ENCODE measurements at places on chromosomes 5 and 9.

DNA sequence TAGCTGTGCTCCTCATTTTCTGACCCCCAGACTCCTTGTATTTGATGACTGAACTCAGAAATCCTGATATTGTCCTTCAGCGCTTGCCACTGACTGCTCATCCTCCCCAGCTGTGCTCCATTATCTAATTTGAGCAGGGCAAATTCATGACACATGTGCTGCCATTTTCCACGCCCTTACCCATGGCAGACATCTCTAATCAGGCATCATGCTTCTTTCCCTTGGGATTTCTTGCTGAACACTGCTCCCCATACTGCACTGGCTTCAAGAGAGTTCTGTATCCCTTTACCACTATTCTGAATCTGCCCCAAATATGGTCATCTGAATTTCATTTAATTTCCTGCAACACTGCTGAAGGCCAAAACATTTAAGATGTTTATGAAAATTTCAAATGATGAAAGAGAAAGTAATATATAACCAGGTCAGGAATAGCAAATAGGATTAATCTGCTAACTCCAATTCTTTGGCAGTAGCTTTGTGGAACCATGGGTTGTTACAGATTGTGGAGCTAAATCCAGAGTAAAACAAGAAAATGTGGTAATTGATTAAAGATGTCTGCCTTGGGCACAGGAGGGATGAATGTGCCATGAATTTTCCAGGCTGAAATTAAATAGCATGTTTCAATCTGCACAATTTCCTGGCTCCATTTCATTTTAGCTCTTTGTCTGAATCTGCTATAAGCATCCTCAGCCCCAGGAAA lies 93.6 kb downstream of the CYFIP2 start:
- no peak for DNase-seq

DNA sequence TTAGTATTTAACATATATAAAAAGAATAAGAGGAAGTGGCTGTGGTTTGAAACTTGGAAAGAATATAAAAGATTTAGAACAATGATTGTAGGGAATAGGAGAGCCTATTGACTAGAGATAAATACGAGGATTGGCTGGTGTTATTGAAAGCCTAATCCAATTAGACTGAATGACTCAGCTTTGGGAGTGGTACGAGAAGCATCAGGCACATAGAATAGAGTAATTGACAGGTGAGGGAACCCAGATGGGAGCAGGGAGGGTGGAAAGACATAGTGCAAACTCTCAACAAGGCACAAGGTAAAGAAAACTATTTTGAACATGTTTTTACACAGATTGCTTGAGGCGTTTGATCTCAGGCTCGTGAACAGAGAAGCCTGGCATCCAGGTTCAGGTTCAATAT lies 338.9 kb upstream of the KLF9 start:
- no peak for DNase-seq

DNA sequence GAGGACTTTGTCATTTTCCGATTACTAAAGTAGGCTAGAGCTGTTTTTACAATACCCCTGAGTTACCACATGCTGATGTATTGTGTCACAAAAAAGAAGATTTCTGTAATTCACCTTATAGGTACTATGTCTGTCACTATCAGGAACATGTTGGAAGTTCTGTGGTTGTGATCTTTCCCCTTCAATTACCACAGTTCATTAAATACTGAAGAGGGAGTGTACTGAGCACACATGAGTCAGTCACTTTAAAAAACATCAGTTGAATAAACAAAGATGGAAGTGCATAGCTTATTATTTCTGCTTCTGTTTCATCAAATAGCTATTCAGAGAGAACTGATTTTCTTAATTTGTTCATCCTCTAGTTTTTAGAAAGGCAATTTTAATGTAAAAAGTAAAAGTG lies 31.7 kb downstream of the AP3S1 start:
- peak; percentile 51 for DNase-seq

DNA sequence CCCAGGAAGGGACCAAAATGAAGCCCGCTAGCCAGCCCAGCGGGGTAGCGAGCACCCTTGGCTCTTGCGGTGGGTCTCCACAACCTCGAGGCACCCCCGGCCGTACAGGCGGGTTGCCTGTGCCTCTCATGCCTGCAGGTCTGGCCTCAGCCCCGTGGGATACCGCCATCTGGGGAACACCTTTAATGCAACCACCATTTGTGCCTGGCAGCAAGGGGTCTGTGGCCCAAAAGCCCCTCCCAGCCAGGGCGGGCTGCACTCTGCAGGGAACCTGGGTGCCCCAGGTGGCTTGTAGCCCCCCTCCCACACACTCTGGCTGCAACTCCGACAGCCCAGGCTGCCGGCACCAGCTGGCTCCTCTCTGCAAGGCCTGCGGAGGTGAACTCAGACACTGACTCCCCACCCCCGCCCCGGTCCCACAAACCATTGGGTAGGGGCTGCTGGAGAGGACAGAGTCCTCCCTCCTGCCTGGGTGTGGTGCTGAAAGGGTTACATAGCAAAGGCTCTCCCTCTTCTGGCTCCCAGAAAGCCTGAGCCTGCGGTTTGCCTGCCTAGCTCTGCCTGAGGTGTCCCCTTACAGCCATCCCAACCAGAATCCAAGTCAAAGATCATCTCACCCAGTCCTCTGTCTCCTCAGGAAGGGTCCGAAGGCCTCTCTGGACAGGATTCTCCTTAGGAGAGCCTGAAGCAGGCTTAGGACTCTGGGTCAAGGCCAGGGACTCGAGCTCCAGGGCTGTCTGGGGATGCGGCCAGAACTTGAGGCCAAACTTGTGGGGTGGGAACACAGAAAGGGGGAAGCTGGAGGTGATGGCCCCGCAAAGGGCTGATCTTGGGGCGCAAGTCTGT lies 109.4 kb downstream of the PSD2 start:
- no peak for DNase-seq

GRCh38 chr5:32522429-32523143 lies 62.8 kb upstream of the SUB1 start:
- DNase-seq = no peak
